Neural crest cell (in vitro differentiated cells): ENCODE measurements at places on chromosomes 2 and 18. TPM values are rescaled to one million over a fixed set of nuclear protein-coding genes. Genes with fewer than 3 reads are reported as not detected.

MARCHF4 gene
- 0.86 and 1.2 TPM in 2 replicates for total RNA-seq

IWS1 gene
- 59.4 and 63.0 TPM in 2 replicates for total RNA-seq

GPR155 gene
- total RNA-seq, result 1.5 and 1.7 TPM in 2 replicates

PROKR1 gene
- total RNA-seq, result 0.09 and 0.16 TPM in 2 replicates

PLGLB2 gene
- 2.2 and 2.9 TPM in 2 replicates for total RNA-seq

TUBB6 gene
- 77.8 and 81.8 TPM in 2 replicates for total RNA-seq

CTAGE1 gene
- total RNA-seq, result not detected in 2 replicates

SLC5A7 gene
- total RNA-seq, result 2.7 and 3.0 TPM in 2 replicates

DPP10 gene
- 2.1 and 3.0 TPM in 2 replicates for total RNA-seq

ERICH2 gene
- not detected in 2 replicates for total RNA-seq

STPG4 gene
- total RNA-seq, result 0.26 and 0.34 TPM in 2 replicates

CD226 gene
- 0.40 and 1.0 TPM in 2 replicates for total RNA-seq

RELCH gene
- 21.2 and 22.4 TPM in 2 replicates for total RNA-seq

LRRTM1 gene
- total RNA-seq, result 1.4 and 1.5 TPM in 2 replicates

CROCC2 gene
- total RNA-seq, result not detected in 2 replicates

UGT1A3 gene
- not detected in 2 replicates for total RNA-seq

TNFRSF11A gene
- 0.05 and 0.16 TPM in 2 replicates for total RNA-seq

TUBA3E gene
- total RNA-seq, result not detected in 2 replicates

VAMP8 gene
- total RNA-seq, result 1.1 and 2.1 TPM in 2 replicates

RAB17 gene
- not detected in 2 replicates for total RNA-seq

CD28 gene
- total RNA-seq, result not detected in 2 replicates

REG3G gene
- total RNA-seq, result not detected in 2 replicates

KLF11 gene
- 8.2 and 8.5 TPM in 2 replicates for total RNA-seq

MAT2A gene
- 404 and 405 TPM in 2 replicates for total RNA-seq

GALNT13 gene
- 6.9 and 7.4 TPM in 2 replicates for total RNA-seq

FBXO48 gene
- total RNA-seq, result 1.6 and 1.7 TPM in 2 replicates

KCNF1 gene
- 0.93 and 1.1 TPM in 2 replicates for total RNA-seq

CLEC4F gene
- total RNA-seq, result not detected in 2 replicates

OST4 gene
- total RNA-seq, result 232 and 236 TPM in 2 replicates

AGXT gene
- not detected in 2 replicates for total RNA-seq

ZBTB7C gene
- 0.45 and 0.61 TPM in 2 replicates for total RNA-seq

MERTK gene
- 3.3 and 4.4 TPM in 2 replicates for total RNA-seq

ABCB11 gene
- 0.07 and 0.11 TPM in 2 replicates for total RNA-seq

COA5 gene
- 33.7 and 34.6 TPM in 2 replicates for total RNA-seq

IL36RN gene
- total RNA-seq, result not detected in 2 replicates

CTLA4 gene
- total RNA-seq, result 0.65 and 1.3 TPM in 2 replicates

MTCL1 gene
- total RNA-seq, result 17.8 and 18.4 TPM in 2 replicates

HOXD1 gene
- not detected in 2 replicates for total RNA-seq

C1QL2 gene
- 0.14 TPM in 1 of 2 replicates, not detected in the other for total RNA-seq

SLC14A1 gene
- total RNA-seq, result not detected in 2 replicates

NCK2 gene
- total RNA-seq, result 67.7 and 71.9 TPM in 2 replicates

CNTNAP5 gene
- total RNA-seq, result 0.56 and 1.1 TPM in 2 replicates

PRSS56 gene
- total RNA-seq, result 52.4 and 54.2 TPM in 2 replicates

ADAM23 gene
- 31.2 and 34.0 TPM in 2 replicates for total RNA-seq

CDK15 gene
- total RNA-seq, result not detected in 2 replicates

RAB31 gene
- total RNA-seq, result 18.9 and 23.6 TPM in 2 replicates

LOXHD1 gene
- not detected in 2 replicates for total RNA-seq

CACNB4 gene
- 6.0 and 6.9 TPM in 2 replicates for total RNA-seq

SPP2 gene
- total RNA-seq, result not detected in 2 replicates

ITGB6 gene
- total RNA-seq, result not detected in 2 replicates

AGPS gene
- total RNA-seq, result 49.3 and 51.5 TPM in 2 replicates

PTH2R gene
- total RNA-seq, result not detected in 2 replicates

LRRTM4 gene
- 10.1 and 10.6 TPM in 2 replicates for total RNA-seq

SERPINB3 gene
- total RNA-seq, result not detected in 2 replicates

TMEM178A gene
- total RNA-seq, result 12.0 and 12.3 TPM in 2 replicates
